ENCODE measurements at places on chromosomes 11 and 22.
A peak's percentile ranks its signal among the peaks of the same experiment; 100 is the strongest.

DNA sequence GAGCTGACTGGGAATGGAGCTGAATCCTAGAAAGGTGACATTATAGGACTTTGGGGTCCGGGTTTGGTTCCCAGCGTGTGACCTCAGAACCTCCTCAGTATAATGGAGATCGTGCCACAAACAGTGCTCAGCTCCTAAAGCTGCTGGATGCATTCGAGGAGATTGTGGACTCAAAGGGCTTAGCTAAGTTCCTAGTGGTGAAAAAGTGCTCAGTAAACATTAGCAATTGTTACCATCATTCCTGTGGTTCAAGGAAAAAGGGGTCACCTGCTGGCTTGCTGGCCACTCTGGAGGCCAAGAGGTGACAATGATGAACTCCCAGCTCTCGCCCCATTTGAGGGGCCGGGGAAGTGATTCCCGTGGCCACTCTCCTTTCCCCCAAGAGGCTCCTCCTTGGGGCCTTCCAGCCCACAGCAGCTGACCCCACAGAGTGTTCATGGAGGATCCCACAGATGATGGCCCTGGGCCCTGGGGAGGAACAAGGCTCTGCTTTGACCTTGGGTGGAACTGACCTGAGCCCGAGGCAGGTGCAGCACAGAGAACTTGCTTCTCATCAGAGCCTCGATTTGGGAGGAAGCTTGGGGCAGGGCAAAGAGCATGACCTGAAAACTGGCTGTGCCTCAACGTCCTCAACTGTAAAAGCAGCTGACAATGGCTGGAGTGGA is 40.1 kb downstream of the TRIM29 start:
- H3K27me3 ChIP-seq, result no peaks in the 10 kb centered on the region
- peaks cover 7% of the 10 kb centered on the region for H3K4me1 ChIP-seq
- H3K36me3 ChIP-seq, result no peaks in the 10 kb centered on the region
- H3K27ac ChIP-seq, result no peak overlapping the region
- no peak for DNase-seq

DNA sequence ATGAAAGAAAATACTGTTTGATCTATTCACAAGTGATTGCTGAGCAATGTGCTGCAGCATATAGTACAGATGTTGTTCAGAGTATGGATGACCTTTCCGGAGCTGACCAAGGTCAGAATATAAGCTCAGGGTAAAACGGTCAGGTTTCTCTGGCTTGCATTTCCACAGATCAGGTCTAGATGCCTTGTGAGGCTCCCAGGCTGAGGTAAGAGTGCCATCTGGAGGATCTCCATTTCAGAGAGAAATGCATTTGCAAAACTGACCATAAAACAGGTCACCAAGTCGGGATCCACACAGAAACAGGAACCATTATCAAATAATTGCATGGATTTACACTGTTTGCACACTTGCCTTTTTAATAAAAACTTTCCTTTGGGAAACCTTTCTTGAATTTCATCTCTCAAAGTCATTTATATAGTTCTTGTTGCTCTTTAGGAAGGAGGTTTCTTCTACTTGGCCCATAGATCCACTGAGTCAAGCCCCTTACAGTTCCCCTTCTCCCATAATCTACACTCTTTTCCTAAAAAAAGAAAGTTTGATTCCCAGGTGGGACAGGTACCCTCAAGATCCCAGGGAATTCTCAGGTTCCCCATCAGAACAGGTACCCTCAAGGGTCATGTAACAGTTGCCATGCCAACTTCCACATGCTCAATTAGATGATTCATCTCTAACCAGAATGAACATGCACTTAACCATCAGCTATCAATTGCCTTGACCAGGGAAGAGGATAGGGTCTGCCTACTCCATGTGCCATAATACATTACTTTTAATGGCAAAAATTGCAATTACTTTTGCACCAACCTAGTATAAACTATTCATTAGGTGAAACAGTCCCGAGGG is 25.0 kb upstream of the TMPRSS5 start:
- no peak overlapping the region for H3K27ac ChIP-seq
- no peaks in the 10 kb centered on the region for H3K36me3 ChIP-seq
- H3K4me1 ChIP-seq, result no peaks in the 10 kb centered on the region
- DNase-seq, result no peak
- H3K4me3 ChIP-seq, result no peak overlapping the region

GRCh38 chr22:30282616-30283046 is 6.7 kb downstream of the CASTOR1 start:
- H3K4me1 ChIP-seq, result peaks cover 13% of the 10 kb centered on the region
- no peaks in the 10 kb centered on the region for H3K27me3 ChIP-seq
- DNase-seq, result no peak
- H3K36me3 ChIP-seq, result peaks cover 20% of the 10 kb centered on the region

DNA sequence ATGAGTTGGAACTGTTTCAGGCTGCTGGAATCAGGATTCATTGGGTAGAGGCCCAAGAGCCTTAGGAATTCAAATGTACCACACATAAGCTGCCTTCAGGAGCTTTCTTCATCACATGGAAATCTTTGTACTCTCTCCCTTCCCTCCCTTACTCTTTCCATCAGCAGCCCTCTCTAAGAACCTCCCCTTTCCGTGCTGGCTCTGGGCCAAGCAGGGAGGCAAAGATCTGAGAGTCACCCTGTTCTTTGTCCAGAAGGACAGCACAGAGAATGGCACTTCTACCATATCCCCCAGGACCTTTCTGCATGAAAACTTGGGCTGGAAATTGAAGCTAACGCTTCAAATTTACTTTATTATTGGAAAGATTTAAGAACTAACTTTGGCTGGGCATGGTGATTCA is 20.7 kb upstream of the TPBGL start:
- H3K4me1 ChIP-seq, result no peaks in the 10 kb centered on the region
- no peak overlapping the region for H3K4me3 ChIP-seq
- no peaks in the 10 kb centered on the region for H3K27me3 ChIP-seq
- no peak for DNase-seq

- H3K27ac ChIP-seq, result no peak overlapping the region
- no peaks in the 10 kb centered on the region for H3K4me1 ChIP-seq
- no peaks in the 10 kb centered on the region for H3K27me3 ChIP-seq
- no peaks in the 10 kb centered on the region for H3K36me3 ChIP-seq
- no peak overlapping the region for H3K4me3 ChIP-seq
These were observed 13.0 kb upstream of the PPARA start for GRCh38 chr22:46137218-46137766.

- no peaks in the 10 kb centered on the region for H3K36me3 ChIP-seq
- H3K4me3 ChIP-seq, result no peak overlapping the region
- no peaks in the 10 kb centered on the region for H3K27me3 ChIP-seq
- no peak for DNase-seq
- no peak overlapping the region for H3K27ac ChIP-seq
These were observed 86.5 kb downstream of the ANO3 start for GRCh38 chr11:26418386-26418912.

- no peaks in the 10 kb centered on the region for H3K27me3 ChIP-seq
- no peaks in the 10 kb centered on the region for H3K36me3 ChIP-seq
- peaks cover 24% of the 10 kb centered on the region for H3K4me1 ChIP-seq
- H3K27ac ChIP-seq, result peak overlapping the region; percentile 77
- no peak for DNase-seq
These were observed 648 bp downstream of the FOSL1 start for GRCh38 chr11:65899356-65900124.

- H3K4me3 ChIP-seq, result no peak overlapping the region
- H3K36me3 ChIP-seq, result no peaks in the 10 kb centered on the region
- no peaks in the 10 kb centered on the region for H3K27me3 ChIP-seq
- no peak overlapping the region for H3K27ac ChIP-seq
These were observed 366.9 kb downstream of the FAT3 start for GRCh38 chr11:92591521-92591920.

DNA sequence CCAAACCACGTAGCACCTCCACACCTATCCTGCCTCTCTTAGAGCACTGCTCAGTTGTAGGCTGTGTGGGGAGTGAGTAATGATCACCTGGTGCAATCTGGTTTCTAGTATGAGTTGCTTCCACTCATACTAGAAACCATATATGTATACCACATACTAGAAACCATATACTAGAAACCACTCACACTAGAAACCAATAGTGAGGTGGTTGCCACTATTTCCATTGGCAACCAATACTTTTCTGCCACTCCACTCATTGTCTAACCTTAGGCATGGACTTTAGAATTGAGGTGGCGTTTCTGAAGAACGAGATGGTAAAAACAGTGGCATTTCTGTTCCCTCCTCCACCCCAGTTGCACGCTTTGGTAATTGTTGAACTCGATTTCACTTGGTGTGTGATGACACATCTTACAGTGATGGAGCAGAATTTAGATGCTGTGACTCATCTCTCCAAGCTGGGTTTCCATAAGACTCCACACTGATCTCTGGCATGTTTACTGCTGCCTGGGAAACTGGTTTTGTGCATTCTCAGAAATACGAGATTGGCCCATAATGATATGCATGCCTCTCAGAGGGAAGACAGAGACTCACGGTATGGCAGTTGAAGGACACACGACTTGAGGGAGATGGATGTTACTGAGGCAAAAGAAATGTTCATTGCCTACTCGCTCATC is 82.9 kb downstream of the KIRREL3 start:
- no peaks in the 10 kb centered on the region for H3K4me1 ChIP-seq
- no peaks in the 10 kb centered on the region for H3K36me3 ChIP-seq
- H3K4me3 ChIP-seq, result no peak overlapping the region
- H3K27me3 ChIP-seq, result no peaks in the 10 kb centered on the region

DNA sequence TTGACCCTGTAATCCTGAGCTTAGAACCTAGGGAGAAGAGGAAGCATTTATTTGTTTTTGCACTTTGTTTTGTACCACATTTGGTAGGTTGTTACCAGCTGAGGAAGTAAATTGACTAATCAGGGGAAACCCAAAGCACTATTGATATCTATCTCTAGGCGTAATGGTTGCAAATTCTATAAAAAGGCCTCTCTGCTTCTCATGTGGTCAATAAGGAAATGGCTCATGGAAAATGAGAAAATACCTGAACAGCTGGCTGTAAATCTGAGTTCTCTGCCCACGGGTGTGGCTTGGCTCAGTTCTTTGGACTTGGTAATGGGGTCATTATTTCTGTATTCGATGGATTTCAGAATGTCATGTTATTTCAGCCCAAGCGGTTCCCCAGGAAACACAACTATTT is 42.4 kb downstream of the BARX2 start:
- DNase-seq, result no peak
- H3K4me1 ChIP-seq, result no peaks in the 10 kb centered on the region
- H3K4me3 ChIP-seq, result no peak overlapping the region
- no peak overlapping the region for H3K27ac ChIP-seq

DNA sequence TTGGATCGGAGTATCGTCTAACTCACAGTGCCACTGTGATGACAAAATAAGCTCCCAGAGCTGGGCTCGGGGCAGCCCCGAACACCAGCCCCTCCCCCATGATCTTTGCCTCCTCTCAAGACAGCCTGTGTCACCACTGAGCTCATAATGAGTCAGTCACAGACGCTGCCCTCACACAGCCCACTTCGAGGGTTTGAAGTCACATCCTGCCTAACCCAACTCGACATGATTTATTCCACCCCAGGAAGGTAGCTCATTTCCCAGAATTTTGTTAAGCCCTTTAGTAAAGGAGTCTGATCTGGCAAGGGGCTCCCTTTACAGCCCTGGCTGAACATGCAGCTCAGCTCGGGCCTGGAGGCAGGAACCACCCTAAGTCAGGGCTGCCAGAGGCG is 22.8 kb downstream of the MYH9 start:
- H3K4me3 ChIP-seq, result peak overlapping the region; percentile 60
- peak; percentile 91 for DNase-seq
- H3K27me3 ChIP-seq, result no peaks in the 10 kb centered on the region
- peaks cover 100% of the 10 kb centered on the region for H3K4me1 ChIP-seq

- H3K36me3 ChIP-seq, result no peaks in the 10 kb centered on the region
- DNase-seq, result no peak
- no peaks in the 10 kb centered on the region for H3K27me3 ChIP-seq
These were observed at the start of gene MPPED2 for GRCh38 chr11:30586251-30587144. TSS of gene MPPED2 (minus strand) at chr11:30586353. CDS start at chr11:30580373, 5,980 bp downstream.

DNA sequence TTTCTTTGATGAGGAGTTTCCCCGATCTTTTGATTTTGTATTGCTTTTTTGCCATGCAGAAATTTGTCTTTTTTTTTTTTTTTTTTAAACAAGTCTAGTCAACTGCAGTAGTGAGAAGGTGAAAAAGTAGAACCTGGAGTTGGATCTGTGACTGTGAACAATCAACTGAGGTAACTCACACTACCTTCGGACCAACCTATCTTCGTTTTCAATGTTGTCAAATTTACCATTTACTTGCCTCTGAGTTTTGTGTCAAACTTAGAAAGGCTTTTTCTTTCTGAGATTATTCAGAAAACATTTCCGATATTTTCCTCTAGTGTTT is 20.5 kb downstream of the KLHL22 start:
- H3K27ac ChIP-seq, result no peak overlapping the region
- H3K4me3 ChIP-seq, result no peak overlapping the region

GRCh38 chr11:116415095-116415494 is 357.7 kb downstream of the BUD13 start:
- H3K36me3 ChIP-seq, result no peaks in the 10 kb centered on the region
- no peaks in the 10 kb centered on the region for H3K4me1 ChIP-seq
- DNase-seq, result no peak
- no peaks in the 10 kb centered on the region for H3K27me3 ChIP-seq
- no peak overlapping the region for H3K4me3 ChIP-seq

GRCh38 chr11:61752117-61752924 is at the start of gene MYRF:
TSS of gene MYRF (plus strand) at chr11:61752636. CDS start at chr11:61752745, 109 bp downstream.
- H3K27ac ChIP-seq, result no peak within 1 kb of the TSS
- peaks cover 11% of the 10 kb centered on the region for H3K4me1 ChIP-seq

DNA sequence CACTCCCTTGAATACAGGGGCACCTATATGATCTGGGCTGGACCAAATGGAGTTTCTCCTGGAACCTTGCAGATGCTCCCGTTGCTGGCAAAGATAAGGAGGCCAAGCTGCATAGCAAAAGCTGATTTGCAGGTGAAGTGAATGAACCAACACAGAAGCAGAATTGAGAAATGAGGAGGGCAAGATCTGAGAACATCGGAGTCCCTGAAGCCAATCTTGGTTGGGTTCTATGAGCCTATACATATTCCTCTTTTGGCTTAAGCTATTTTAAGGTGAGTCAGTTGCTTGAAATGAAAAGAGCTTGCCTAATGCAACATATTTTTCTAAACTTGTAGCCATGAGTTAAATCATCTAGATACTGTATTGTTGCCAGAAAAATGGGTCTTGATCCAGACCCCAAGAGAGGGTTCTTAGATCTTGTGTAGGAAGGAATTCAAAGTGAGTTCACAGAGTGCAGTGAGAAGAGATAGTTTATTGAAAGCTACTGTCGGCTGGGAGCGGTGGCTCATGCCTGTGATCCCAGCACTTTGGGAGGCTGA is 23.5 kb downstream of the WEE1 start:
- no peaks in the 10 kb centered on the region for H3K36me3 ChIP-seq
- H3K4me1 ChIP-seq, result no peaks in the 10 kb centered on the region
- H3K4me3 ChIP-seq, result no peak overlapping the region
- DNase-seq, result no peak

- no peak overlapping the region for H3K4me3 ChIP-seq
- no peak overlapping the region for H3K27ac ChIP-seq
- H3K27me3 ChIP-seq, result no peaks in the 10 kb centered on the region
- no peaks in the 10 kb centered on the region for H3K4me1 ChIP-seq
These were observed 14.5 kb downstream of the DEAF1 start for GRCh38 chr11:680476-680875.
